Caudate nucleus (tissue), 63 donors: ENCODE measurements at places on chromosomes 2 and 18.

GRCh38 chr2:196256585-196256984 lies 85.2 kb upstream of the STK17B start:
- DNase-seq: no peak

DNA sequence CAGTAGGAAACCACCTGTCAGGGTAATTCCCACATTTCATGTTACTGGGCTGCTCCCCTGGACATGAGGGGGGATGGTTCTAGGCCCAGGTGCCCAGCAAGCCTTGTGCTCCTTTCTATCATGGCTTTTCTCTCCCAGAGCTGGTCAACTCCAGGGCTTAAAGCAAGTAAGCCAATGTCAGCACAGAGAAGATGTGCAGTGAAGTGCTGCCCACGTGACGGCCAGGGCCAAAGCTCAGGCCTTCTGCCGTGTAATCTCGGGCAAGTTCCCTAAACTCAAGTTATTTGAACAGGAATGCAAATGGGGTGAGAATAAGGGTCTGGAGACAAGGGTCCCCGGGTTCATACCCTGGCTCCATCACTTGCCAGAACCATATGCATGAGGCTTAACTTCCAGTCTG lies 16.5 kb downstream of the SFXN5 start:
- DNase-seq: no peak

- DNase-seq: no peak
These were observed 9.3 kb downstream of the NCK2 start for GRCh38 chr2:105754011-105754410.

GRCh38 chr18:24656551-24657443 lies 196.4 kb downstream of the HRH4 start:
- DNase-seq: no peak

GRCh38 chr2:16126517-16127275 lies 186.3 kb downstream of the MYCN start:
- no peak for DNase-seq

DNA sequence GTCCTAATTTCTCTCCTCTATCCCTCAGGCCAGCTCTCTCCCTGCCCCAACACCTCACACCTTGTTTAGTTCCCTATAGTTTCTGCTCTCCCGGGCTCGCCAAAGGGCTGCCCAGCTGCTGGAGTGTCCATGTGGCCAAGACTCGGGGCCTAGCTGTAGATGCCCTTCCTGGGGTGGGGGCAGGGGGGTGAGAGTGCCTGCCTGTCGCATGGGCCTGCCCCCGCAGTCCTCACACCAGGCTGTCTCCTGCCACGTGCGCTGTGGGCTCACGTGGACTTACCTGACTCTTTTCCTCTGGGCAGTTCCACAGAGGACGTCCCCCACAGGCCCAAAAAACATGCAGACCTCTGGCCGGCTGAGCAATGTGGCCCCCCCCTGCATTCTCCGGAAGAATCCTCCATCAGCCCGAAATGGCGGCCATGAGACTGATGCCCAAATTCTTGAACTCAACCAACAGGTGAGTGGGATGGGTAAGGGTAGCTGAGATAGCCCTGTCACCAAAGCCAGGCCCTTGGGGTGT lies 7.4 kb upstream of the TMEM214 start:
- no peak for DNase-seq

GRCh38 chr2:144083211-144083610 lies 436.7 kb downstream of the ZEB2 start:
- no peak for DNase-seq

DNA sequence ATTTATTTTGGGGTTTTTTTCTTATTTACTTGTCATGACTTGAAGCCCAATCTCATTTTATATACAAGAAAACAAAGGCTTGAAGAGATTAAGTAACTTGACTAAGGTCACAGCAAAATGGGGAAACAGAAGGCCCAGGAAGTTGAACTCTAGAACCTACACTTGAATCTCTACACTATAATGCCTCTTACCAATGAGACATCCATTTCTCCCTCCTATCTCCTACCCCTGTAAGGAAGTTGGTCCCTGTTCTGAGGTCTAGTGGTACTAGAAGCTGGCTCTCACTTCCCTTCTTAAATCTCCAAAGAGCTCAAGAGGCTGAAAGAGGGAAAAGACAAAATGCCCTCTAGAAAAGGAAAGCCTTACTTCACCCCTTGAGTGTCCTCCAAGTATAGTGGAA lies 25.5 kb upstream of the IHH start:
- DNase-seq: no peak
